ENCODE measurements at places on chromosomes 2 and 18.

DNA sequence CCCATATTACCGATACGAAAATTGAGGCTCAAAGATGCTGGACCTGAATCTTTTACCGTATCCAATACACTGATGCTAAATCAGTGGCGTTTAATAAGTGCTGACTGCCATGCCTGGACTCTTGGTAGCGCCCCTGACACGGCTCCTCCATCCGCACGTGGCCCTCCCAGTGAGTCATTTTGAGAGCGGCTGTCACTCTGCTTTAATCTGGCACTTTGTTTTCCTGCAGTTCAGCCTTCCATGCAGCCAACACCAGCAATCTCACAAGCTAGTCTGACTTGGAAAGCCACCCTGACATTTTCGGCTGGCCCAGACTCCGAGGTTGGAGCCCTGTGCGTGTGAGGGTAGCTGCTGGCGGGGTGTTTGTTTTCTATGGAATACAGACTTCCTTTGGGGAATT is 155.1 kb upstream of the LMAN1 start:
- DNase-seq, result no peak

- peak; percentile 10 for DNase-seq
Observed at GRCh38 chr18:76528477-76529432, 33.7 kb upstream of the ZNF516 start.

GRCh38 chr2:60899230-60899891 is 18.0 kb downstream of the REL start:
- no peak for DNase-seq

GRCh38 chr2:68734688-68735525 is at the start of gene ARHGAP25:
Gene ARHGAP25 (plus strand): TSS chr2:68734811. CDS start chr2:68735200, 389 bp downstream.
- no peak for DNase-seq

DNA sequence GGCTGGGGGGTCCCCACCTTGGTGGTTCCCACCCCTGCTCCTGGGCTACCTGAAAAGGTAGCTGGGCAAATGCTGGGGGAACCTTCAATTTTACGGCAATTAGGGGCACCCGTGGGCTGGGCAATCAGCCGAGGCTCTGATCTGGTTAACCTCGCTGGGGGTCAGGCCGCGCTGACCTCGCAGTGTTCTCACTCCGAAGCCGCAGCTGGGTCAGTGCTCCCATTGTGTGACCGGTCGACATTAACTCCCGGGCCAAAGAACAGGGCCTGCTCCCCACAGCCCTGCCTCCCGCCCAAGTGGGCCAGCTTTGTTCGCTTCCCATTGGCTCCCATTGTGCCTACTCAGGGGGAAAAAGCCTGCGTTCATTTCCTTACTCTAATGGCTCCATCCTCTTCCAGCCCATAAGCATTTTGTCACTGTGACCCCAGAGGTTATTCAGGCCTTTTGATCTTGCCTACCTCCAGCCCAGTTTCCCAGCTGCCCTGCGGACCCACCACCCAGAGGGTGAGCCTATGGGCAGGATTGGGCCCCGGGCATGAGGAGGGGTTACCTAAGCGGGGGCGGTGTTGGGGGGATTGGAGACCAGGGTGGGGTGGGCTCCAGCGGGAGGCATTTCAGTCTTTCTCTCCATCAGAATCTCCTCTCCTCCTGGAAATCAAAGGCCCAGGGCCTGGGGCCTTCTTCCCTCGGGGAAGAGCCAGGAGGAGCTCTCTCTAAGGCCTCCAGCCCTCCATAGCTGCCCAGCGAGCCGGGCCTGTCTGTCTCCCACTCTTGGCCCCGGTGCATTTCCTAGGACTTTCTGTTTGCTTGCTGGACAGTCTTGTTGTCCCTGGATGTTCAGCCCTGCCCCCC is 90.1 kb downstream of the MYCN start:
- DNase-seq, result no peak

- DNase-seq, result no peak
Observed at GRCh38 chr2:188975497-188976102, 1.4 kb downstream of the COL3A1 start.

GRCh38 chr2:180411661-180412060 is 404.6 kb upstream of the CWC22 start:
- DNase-seq, result no peak

DNA sequence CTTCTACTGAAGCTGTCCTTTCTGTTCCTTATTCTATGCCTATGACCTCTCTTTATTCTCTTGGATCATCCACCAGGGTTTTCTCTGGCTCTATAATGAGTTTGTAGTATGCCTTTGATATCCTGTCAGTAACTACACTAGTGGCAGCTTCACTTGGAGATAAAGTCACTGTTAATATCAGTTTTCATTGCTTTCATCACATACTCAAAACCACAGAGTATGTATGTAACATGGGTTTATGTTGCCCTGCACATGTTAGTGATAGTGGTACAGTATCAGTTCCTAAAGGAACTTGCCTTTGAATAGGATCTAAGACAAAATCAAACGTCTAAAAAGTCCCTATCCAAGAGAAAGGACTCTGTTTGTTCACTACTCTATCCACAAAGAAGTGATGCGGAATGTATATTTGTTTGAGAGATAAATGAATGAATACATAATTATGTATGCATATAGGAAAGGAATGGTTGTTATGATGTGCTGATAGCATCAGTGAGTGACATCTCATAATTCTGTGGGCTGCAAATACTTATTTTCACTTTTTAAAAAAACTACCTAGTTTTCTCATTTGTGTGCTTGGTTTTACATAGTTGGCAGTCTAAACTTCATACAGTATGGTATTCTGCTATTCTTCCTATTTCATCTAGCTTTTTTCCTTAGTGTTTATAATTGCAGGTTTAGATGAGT is 45.1 kb downstream of the TET3 start:
- DNase-seq, result no peak

DNA sequence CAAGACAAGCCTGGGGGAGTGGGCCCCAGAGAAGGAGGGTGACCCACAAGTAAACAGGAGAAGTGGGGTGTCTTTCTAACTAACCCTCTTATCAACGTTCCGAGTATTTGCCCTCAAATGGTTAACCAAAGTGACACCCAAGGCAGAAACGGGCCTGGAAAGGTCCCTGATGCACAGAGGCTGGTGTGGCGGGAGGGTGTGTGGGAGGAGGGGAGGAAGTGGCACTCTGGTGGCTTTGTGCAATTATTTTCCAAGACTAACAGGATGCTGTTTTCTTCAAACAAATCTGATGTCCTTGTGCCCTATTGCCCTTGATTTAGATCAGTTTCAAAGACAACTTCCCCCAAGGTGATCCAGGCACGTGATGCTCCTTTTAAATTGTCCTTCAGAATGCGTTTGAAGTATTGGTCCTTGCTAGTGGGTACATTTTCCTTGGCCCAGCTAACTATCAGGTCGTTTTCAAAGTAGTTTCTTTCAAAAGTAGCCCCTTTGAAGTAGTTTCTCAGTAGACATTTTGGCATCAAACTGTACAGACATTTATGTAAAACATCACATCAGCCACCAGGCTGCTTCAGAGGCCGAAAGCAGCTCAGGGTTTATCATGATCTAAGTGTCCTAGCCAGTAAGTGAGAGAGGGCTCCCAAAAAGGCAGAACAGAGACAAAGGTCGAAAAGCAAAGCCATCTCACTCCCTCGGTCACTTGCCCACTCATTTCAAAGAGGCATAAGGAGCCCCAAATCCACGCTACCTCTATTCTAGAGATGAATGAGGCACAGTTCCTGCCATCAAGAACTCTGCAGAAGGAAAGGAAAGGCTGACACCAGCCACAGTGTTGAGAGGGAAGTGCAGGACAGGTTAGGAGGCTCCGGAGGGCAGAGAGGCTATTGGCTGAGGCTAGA is 371.1 kb upstream of the ID2 start:
- DNase-seq, result no peak

- no peak for DNase-seq
Observed at GRCh38 chr2:176188774-176189680, 559 bp downstream of the HOXD1 start.

- DNase-seq, result no peak
Observed at GRCh38 chr18:74351354-74351753, 35.7 kb downstream of the C18orf63 start.

DNA sequence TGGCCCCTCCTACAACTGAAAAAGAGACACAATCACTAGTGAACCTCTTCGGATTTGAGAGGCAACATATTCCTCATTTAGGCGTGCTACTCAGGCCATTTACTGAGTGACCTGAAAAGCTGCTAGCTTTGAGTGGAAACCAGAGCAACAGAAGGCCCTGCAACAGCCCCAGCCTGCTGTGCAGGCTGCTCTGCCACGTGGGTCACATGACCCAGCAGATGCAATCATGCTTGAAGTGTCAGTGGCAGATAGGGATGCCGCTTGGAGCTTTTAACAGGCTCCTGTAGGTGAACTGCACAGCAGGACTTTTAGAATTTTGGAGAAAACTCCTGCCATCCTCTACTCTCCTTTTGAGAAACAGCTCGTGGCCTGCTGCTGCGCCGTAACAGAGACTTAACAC is 578.6 kb upstream of the RAB6C start:
- no peak for DNase-seq

GRCh38 chr2:217434180-217434975 is 568.4 kb downstream of the TNS1 start:
- DNase-seq, result peak; percentile 86

GRCh38 chr18:57026316-57026715 is 120.6 kb upstream of the BOD1L2 start:
- no peak for DNase-seq

- no peak for DNase-seq
Observed at GRCh38 chr18:59386909-59387686, 28.0 kb upstream of the LMAN1 start.

DNA sequence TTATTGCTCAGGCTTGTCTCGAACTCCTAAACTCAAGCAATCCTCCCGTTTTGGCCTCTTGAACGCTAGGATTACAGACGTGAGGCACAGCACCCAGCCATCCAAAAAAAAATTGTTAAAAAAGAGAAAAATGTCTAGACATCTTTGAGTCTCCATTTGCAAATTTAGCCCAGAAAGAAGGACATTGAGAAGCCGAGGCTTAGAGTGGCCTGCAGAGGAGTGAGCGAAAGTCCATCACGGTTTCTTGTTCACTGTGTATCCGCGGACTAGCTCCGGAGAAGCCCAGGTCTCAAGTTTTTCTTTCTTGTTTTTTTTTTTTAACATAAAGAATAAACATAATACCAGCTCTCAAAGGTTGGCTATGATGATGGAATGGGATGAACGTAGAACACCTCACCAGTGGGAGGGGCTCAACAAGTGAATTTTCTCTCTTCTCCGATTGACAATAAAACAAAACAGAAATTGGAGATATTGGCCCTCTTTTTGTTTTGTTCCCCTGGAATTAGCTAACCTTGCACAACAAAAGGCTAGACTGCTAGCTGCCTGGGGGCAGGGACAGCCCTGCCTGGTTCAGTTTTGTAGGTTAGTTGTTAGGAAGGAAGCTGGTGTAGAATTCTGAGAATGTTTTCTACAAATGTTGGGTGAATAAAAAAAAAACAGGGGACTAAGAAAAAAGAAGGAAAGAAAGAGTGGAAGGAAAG is 163.4 kb downstream of the MYCN start:
- DNase-seq, result no peak

DNA sequence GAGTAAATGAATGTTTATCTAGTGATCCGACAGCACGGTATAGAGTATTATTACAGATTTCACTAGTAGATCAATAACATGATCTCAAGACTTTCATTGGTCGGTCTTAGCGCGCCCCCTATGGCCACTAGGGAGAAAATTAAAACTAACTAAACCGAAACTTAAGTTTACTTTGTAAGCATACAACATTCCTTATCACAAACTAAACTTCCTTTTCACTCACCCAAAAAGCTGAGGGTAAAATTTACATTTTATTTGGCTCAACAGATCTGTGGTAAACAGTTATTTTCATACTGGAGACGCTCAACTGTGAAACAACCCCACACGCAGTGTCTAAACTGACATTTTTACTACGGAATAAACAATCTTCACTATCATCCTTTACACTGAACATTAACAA is 215.6 kb upstream of the MAP2 start:
- DNase-seq, result no peak

GRCh38 chr2:196086517-196087368 is 18.1 kb upstream of the DNAH7 start:
- DNase-seq, result no peak

DNA sequence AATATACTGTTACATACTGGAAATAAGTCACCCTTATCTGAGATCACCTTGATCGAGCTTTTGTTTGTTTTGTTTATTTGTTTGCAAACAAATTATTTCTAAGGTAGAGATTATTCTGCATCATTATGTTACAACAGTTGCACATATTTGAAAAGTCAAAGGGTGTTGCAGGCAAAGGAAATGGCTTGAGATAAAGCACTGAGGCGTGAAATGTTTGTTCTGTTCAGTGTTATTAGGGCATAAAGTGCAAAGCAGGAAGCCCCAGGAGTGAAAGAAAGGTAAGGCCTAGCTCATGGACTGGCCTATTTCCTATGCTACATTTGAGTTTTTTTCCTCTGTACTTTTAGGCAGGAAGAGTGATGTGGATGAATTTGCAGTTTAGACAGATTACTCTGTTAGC is 1815.6 kb upstream of the LRRTM1 start:
- no peak for DNase-seq

DNA sequence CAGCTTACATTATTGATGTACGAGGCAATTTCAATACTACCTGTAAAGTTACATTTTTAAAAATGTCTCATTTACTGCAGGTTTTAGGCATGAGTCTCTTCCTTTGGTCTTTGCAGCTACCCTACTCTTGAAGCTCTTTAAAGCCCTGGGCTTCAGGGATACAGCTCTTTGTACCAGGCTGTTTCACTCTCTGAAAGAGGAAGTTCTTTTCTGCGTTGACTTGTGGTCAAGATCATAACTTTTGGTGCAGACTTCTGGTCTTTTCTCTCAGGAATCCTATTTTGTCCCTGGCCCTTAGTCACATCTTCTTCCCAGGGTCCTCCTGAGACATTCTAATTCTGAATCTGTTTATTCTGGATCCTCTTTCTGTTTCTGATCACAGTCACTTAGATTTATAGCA is 16.6 kb upstream of the HRH4 start:
- no peak for DNase-seq

GRCh38 chr2:230875347-230876315 is 10.9 kb downstream of the ITM2C start:
- no peak for DNase-seq

DNA sequence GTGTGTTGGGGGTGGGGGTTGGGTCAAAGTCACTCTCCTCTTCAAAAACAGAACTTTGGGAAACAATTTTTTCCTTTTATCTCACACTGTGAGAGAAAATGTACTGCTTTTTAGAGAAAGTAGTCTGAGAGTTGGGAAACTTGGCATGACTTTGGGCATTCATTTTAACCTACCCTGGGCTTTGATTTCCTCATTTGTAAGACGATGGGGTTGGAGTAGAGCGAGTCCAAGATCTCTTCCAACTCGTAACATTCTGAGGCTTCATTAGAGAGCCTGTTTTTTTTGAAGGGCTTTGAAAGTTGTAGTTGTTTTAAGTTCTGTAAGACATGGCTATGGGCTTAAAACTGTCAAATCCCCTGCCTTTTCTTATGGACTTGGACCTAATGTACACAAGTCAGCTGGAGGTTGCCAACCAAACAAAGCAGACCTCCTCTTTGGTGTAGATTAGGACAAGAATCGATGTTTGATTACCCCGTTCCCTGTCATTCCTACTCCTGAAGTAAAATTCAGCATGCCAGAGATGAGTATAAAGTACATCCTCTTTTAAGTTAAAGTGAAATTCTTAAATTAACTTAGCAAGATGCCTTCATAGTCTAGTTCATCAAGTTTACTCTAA is 8.4 kb downstream of the PHLPP1 start:
- DNase-seq, result no peak

GRCh38 chr18:3238742-3239141 is 8.9 kb upstream of the MYL12A start:
- no peak for DNase-seq

- DNase-seq, result no peak
Observed at GRCh38 chr2:45616658-45617411, 5.8 kb upstream of the SRBD1 start.

Data from NCI-H1105 (cell line).